ENCODE measurements at places on chromosomes 12 and 14. TPM values are rescaled to one million over a fixed set of nuclear protein-coding genes. Genes with fewer than 3 reads are reported as not detected.

STAC3 gene
- total RNA-seq = 0.08 TPM

DHH gene
- not detected for total RNA-seq

PRICKLE1 gene
- 11.5 TPM for total RNA-seq

NFATC4 gene
- total RNA-seq = 18.4 TPM

SERPINA9 gene
- total RNA-seq = not detected

MAP1LC3B2 gene
- total RNA-seq = 0.15 TPM

TMEM119 gene
- 6.1 TPM for total RNA-seq

WASHC4 gene
- 45.0 TPM for total RNA-seq

OVCH1 gene
- 0.70 TPM for total RNA-seq

SLC6A13 gene
- 0.38 TPM for total RNA-seq

B3GNT4 gene
- total RNA-seq = not detected

FSCB gene
- total RNA-seq = not detected

OSBPL8 gene
- 53.7 TPM for total RNA-seq

GCH1 gene
- total RNA-seq = 0.90 TPM

MDM1 gene
- total RNA-seq = 9.0 TPM

GNB3 gene
- 1.7 TPM for total RNA-seq

EIF2S3B gene
- 15.0 TPM for total RNA-seq

HRK gene
- total RNA-seq = not detected

PLCZ1 gene
- total RNA-seq = not detected

INHBC gene
- total RNA-seq = not detected

Data from smooth muscle cell of the coronary artery (primary cell).